ENCODE measurements at places on chromosomes 11 and 22.

GRCh38 chr11:131870305-131870704 is 499.9 kb downstream of the NTM start:
- no peak for DNase-seq

DNA sequence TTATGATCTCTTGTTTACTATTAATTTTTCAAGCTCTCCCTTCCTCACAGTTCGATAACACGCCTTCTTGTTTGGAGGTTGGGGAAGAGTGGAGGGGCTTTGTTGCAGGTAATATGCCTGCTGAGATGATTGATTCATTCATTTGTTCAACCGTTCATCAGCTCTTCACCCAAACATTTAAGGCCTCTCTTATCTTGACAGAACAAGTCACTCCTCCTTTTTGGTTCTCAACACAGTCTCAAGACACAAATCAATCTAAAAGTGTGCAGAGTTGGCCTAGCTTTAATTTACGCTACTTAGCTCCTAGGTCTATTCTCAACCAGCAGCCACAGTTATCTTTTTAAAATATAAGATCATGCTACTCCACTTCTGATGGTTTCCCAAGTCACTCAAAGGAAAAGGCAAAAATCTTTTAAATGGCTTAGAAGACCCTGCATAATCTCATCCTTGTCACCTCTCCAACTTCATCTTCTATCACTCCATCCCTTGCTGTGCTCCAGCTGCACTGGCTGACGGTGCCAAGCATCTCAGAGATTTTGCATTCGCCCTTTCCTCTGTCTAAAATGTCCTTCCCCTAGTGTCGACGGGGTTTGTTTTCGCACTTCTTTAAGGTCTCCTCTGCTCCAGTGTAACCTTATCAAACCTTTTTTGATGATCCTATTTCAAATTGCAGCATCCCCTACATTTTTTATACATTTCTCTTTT is 60.3 kb downstream of the AMBRA1 start:
- no peak for DNase-seq

- DNase-seq, result no peak
Observed at GRCh38 chr11:71384561-71384960, 63.6 kb downstream of the DHCR7 start.

- no peak for DNase-seq
Observed at GRCh38 chr11:59617876-59618275, 2.3 kb upstream of the OSBP start.

DNA sequence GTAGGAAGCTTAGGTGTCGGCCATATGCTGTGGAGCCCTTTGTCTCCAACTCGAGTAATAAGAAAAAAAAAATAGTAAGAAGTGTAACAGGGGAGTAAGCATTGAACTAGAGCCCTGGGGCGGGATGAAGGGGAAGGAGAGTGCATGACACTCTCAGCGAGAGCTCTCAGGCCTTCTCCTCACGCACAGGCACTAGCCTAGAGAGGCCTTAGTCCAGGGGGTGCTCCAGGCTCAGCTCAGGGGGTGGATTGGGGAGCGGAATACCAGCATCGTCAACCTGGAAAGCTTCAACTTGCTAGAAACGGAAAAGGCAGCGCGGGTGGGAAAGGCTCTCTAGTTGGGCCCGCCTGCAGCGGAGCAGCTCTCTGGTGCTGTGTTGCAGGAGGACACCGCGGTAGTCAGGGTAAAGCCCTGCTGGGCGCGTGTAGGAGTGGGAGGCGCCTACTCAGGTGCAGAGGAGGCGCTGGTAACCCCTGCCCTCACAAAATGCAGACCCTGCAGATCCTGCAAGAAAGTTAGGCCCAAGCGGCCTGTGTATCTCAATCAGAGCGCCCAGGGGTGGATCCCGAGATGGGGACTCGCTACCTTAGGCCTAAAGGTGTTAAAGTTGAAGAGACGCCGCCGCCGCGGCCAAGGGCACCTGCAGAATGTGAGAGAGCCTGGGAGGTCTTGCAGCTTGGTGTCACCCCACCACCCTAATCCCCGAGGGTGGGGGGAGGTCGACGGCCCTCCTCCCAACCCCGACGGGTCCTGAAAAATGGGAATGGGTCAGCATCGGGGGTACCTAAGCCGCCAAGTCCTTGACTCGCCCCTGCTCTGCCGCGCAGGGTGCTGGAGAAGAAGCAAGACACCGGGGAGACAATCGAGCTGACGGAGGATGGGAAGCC is 2.8 kb downstream of the SLC17A6 start:
- no peak for DNase-seq

- DNase-seq, result no peak
Observed at GRCh38 chr11:45093761-45094455, 52.5 kb upstream of the PRDM11 start.

GRCh38 chr22:27748751-27749191 is 52.8 kb downstream of the MN1 start:
- DNase-seq, result no peak

- DNase-seq, result no peak
Observed at GRCh38 chr11:2208691-2209369, 37.2 kb upstream of the TH start.

DNA sequence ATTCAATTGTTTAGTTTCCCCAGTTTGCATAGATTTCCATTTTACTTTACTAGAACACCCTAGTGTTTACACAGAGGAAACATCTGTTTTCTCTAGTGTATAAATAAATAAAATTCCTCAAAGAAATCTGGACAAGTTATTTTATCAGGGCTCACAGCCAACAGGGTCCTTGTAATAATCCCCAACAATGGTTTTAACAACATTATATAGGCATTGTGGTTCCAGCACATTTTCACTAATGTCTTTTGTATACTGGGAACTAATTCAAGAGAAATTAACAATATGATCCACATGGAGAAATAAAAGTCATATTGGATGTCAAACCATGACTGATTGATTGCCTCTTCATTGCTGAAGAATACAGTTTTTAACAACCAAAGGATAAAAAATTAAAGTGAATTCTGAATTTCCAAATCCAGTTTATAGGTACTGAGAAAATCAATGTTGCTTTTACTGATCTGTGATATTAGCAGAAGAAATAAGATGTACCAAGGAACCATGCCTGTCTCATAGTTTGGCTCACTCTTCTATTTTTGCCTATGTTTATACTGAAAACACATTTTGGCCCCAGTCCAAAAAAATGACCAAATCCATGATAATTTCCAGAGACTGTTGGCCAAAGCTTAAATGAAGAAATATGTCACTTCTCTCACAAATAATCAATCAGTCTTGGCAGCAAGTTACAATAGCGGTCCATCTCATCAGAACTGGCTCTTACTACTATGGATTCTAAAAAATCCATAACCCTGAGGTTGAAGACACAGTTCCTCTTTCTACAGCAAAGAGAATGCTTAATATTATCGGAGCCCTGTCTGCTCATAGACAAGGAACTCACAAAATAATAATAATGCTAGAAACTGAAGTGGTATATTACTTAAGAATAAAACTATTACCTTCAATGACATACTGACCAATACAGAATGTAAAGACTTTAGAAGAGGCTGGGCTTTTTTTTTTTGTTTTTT is 1.4 kb upstream of the MS4A13 start:
- DNase-seq, result no peak

- DNase-seq, result no peak
Observed at GRCh38 chr22:36331912-36332622, 55.7 kb downstream of the MYH9 start.

DNA sequence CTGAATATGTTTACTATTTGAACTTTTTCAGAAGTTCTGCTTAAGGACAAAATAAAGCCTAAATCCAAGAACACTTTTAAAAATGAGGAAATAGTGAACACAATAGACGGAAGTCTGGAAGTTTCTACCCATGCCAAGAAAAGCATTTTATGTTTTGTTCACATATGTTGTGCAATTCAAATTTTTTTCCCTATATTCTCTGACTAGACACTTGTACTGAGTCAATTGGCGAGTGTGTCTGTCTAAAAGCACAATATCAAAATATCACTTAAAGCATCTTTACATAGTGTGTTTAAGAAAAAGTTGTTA is 29.2 kb downstream of the INCENP start:
- no peak for DNase-seq

DNA sequence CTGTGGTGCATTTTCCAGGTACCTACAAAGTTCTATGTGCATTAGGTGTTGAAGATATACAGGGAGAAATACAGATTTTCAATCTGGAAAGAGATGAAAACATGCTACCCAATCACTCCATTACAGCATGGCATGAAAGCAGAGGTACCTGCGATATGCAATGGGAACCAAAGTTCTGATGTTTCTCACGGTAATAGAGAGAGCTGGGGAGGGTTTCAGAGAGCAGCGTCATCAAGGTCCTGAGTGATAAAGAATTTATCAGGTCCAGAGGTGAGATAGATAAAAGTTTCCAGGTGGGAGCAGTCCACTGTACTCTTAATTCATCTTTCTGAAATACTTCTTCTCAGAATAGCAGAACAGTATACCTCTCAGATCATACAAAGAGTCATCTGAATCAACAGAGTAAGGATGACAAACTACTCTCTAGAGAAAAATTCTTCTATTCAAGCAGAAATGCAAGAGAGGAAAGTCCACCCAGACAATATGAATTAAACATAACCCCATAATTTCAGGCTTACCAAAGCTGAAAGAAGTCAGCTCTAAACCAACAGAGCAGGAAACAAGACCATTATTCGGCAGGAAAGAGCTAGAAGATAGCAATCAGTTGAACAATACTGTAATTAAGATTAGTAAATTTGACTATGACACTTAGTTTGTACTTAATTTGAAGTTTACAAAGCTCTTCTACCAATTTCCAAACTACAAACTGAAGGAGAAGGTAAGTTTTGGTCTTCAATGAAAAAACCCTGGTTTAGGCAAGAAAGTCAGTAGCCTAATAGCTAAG is 12.8 kb downstream of the CTSC start:
- no peak for DNase-seq

- DNase-seq, result no peak
Observed at GRCh38 chr22:19704355-19705015, 9.8 kb upstream of the SEPTIN5 start.

DNA sequence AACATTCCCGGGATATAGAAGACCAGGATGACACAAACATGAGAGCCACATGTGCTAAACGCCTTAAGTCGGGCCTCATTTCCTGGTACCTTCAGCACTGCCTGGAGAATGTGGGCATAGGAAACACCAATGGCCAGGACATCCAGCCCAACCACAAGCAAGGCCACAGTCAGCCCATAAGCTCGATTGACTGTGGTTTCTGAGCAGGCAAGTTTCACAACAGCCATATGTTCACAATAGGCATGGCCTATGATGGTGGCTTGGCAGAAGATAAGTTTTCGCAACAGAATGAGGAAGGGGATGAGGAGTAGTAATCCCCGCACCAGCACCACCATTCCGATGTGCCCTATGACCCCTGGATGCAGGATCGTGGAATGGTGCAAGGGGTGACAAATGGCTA is 26.9 kb upstream of the OR56A1 start:
- DNase-seq, result no peak

- no peak for DNase-seq
Observed at GRCh38 chr11:96235751-96236150, 107.2 kb downstream of the MAML2 start.

DNA sequence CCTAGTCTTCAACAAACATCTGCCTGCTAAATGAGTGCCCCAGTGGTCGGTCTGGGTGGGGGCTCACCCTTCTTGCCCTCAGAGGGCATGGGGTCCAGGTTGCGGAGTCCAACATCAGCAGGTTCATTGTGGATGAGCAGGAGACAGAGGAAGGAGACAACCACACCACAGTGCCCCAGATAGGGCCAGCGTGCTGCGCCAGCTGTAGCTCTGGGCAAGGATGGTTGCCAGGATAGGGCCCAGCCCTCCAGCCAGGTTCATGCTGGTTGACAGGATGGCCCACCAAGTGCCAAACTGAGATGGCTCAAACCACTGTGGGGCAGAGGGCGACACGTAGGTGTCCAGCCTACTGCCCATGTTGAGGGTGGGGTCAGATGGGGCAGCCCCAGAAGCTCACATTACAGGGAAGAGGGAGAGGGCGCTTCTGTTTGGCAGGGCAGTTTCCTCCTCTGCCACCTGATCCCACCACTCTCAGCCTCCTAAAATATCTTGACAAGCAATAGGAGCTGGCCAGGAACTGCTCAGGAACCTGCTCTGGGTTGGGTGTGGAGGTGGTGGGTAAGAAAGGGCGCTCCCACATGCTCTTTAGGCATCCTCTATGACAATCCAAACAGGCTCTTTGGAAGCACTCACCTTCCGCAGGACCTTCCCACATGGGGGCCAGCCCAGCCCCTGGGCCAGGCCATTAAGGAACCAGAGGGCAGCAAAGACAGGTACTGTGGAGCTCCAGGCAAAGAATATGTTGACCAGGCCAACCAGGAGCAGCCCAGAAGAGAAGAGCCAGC is 2.9 kb downstream of the SLC37A4 start:
- no peak for DNase-seq

GRCh38 chr11:102911758-102912481 is 37.1 kb upstream of the MMP12 start:
- DNase-seq, result no peak

Measured in activated T-helper 1 cell treated with Interleukin-2 at 50 U/mL for 16 hours (primary cell).